NCI-H1417 treated with DMSO at 0.1 percent for 48 hours (cell line): ENCODE measurements at places on chromosomes 13 and 19.

GRCh38 chr19:14761607-14762006, 16.8 kb downstream of the ADGRE2 start:
- no peak for DNase-seq

- no peak for DNase-seq
These were observed 5.3 kb downstream of the GPX4 start for GRCh38 chr19:1109032-1109551.

GRCh38 chr13:97522243-97522642, 88.3 kb downstream of the RAP2A start:
- DNase-seq, result no peak

DNA sequence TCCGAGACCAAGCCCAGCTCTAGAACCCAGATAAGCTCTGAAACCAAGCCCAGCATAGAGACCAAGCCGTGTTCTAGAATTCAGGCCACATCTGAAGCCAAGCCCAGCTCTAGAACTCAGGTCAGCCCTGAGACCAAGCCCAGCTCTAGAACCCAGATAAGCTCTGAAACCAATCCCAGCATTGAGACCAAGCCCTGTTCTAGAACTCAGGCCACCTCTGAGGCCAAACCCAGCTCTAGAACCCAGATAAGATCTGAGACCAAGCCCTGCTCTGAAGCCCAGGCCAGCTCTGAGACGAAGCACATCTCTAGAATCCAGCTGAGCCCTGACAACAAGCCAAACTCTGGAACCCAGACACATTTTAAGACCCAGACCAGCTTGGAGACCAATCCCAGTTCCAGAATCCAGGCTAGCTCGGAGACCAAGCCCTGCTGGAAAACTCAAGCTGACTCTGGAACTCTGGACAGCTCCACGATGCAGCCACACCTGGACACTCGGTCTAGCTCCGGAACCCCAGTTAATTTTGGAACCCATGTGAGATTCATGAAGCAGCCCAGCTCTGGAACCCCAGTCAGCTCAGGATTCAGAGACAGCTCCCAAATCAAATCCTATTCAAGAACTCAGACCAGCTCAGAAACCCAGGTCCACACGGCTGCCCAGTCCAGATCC, 5.8 kb downstream of the GIPC3 start:
- no peak for DNase-seq
